ENCODE measurements at places on chromosomes 2 and 18. TPM values are rescaled to one million over a fixed set of nuclear protein-coding genes. Genes with fewer than 3 reads are reported as not detected.
A peak's percentile ranks its signal among the peaks of the same experiment; 100 is the strongest.

Gene ARHGAP28
- polyA plus RNA-seq = 79.7 TPM

Gene SCN2A
- 2.5 TPM for polyA plus RNA-seq

DNA sequence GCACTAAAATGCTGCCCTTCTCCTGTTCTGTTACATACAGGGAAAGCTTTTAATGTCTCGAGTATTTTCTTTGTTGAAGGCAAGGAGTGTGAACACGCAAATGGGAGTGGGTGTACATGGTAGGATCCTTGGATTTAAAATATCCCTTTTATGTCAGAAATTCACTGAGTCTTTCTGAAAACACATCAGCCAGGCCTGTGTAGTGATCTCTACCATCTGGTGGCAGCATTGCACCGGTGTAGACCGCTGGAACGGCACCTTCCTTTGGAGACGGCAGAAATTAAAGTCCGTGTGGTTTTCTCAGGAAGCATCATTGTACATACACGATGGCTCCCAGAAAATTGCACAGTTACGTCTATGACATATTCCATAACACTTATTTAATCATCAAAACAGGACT lies 515.8 kb downstream of the GALR1 start:
- peak; percentile 41 for DNase-seq

DNA sequence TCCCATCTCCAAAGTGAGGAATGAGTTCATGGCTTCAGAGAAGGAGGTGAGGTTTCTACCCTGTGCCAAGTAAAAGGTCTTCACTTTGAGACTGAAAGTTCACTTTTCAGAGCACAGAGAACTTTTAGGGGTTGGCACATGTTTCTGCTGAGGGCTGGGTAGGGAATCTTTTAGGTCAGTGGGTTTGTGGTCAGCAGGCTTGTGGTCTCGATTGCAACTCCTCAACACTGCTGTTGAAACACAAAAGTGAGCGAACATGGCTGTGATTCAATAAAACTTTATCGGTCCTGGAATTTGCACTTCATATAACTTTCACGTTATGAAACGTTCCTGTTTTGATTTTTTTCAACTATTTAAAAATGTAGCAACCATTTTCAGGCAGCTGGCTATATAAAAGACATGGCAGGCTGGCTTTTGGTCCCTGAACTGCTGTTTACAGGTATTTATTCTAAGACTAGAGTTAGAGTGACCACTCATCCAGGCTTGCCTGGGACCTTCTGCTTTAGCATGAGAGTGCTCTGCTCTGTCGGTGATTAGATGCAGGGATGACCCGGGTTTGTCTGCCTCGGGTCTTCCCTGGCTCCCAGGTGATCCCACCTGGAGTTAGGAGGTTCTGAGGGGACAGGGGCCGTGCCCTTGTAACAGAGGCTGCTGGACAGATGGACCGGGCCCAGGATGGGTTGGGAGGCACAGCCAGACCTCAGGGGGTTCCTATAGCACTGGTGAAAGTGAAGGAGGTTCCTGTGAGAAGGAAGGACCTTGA lies 62.7 kb upstream of the TAF1B start:
- no peak for DNase-seq

- no peak for DNase-seq
These were observed 273.1 kb upstream of the SLC14A2 start for GRCh38 chr18:45342166-45342565.

DNA sequence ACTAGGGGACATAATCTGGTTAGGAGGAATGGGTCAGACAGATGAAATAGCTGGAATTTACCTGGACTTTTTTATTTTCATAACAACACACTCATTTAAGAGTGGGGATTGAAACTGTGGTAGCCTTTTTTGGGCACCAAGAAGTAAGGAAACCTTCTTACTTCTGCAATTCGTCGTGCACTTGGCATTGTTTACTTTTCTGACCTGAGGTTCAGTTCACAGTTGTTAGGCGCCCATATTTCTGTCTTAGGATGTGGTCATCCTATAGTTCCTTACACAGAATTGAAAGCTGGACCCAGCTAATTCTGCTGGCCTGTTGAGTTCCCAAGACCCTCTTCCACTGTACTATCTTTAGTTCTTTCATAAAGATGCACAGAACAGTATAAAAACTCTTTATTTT lies 72.9 kb downstream of the TMX3 start:
- DNase-seq = no peak

GRCh38 chr2:160224060-160224459 lies 24.0 kb upstream of the ITGB6 start:
- no peak for DNase-seq

DNA sequence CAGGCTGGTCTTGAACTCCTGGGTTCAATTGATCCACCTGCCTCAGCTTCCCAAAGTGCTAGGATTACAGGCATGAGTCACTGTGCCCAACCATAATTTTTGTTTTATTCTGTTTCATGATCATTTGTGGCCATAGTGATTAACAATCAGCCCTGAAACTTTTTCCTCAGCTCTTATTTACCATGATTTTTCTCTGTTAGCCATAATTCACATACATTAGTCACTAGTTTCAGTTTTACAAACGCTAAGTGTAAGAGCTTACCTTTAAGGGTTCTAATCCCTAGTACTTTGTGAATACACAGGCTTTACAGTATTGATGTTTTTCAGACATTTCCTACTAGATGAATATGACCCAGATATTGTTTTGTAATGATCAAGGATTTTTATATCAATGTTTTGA lies 216.1 kb downstream of the DPP4 start:
- DNase-seq = no peak
